ENCODE measurements at places on chromosomes 3 and 15. TPM values are rescaled to one million over a fixed set of nuclear protein-coding genes. Genes with fewer than 3 reads are reported as not detected.

Gene BSN
- total RNA-seq, result 0.07 TPM

Gene NRROS
- 0.42 TPM for total RNA-seq

Gene NAA50
- 218 TPM for total RNA-seq

Gene GPR149
- total RNA-seq, result not detected

Gene NTRK3
- 0.86 TPM for total RNA-seq

Gene SLC30A4
- 3.3 TPM for total RNA-seq

Gene TPRG1
- total RNA-seq, result 0.42 TPM

Gene THAP10
- total RNA-seq, result 6.6 TPM

Gene ETFA
- total RNA-seq, result 91.3 TPM

Gene HESX1
- not detected for total RNA-seq

Gene PP2D1
- not detected for total RNA-seq

Gene SGO1
- 21.0 TPM for total RNA-seq

Gene C2CD4B
- total RNA-seq, result not detected

Gene C3orf20
- total RNA-seq, result not detected

Gene TRH
- not detected for total RNA-seq

Gene CASR
- not detected for total RNA-seq

Gene CCDC54
- not detected for total RNA-seq

Gene PTPN23
- 8.5 TPM for total RNA-seq

Gene PRR20G
- total RNA-seq, result not detected

Gene DISP2
- total RNA-seq, result 0.49 TPM

Gene KLHDC8B
- 5.0 TPM for total RNA-seq

Gene RASGRF1
- 0.32 TPM for total RNA-seq

Gene CYP8B1
- total RNA-seq, result not detected

Gene TEX9
- total RNA-seq, result 4.3 TPM

All from M059J (cell line).